ENCODE measurements at places on chromosomes 3 and 15. TPM values are rescaled to one million over a fixed set of nuclear protein-coding genes. Genes with fewer than 3 reads are reported as not detected.

DNA sequence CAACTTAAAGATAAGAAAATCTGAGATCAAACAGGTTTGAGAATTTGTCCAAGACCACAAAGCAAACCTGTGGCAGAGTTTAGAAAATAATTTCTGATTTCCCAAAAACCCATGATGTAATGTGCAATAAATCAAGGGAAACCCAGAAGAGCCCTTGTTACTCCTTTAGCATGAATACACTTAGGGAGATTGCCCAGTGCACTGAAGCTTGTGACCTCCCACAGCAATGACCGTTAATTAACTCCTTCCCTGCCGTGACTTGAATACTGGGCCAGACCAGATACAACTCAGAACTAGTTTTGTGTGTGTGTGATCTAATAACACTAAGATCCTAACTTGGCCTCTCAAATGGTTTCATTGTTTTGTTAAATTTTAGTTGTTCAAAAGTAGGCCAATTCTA lies 2.5 kb downstream of the PRKAR2A start:
- no peaks in the 10 kb centered on the region for H3K36me3 ChIP-seq
- DNase-seq = no peak
- peak overlapping the region; percentile 87 for H3K4me3 ChIP-seq
- no peaks in the 10 kb centered on the region for H3K27me3 ChIP-seq
- peak overlapping the region; percentile 9 for H3K27ac ChIP-seq

DNA sequence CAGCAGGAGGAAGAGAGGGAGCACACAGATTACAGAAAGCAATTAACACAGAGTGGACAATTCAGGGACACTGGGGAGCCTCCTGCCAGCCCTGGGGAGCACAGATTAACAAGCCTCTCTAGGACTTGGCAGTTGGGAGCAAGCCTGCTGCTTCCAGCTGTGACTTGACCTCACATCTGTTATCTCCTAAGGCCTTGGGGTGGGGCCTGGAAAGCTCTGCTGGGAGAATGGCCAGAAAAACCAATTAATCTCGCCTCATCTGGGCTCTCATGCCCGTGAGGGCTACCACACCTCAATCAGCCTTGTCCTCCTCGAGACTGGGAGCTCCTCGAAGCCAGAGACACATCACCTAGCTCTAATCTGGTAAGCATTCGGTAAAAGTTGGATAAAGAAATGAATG lies 39.1 kb downstream of the SEMA5B start:
- no peak overlapping the region for H3K4me3 ChIP-seq
- no peak for DNase-seq
- H3K4me1 ChIP-seq = no peaks in the 10 kb centered on the region
- peaks cover 74% of the 10 kb centered on the region for H3K27me3 ChIP-seq

- no peaks in the 10 kb centered on the region for H3K36me3 ChIP-seq
- no peak overlapping the region for H3K4me3 ChIP-seq
- peaks cover 22% of the 10 kb centered on the region for H3K4me1 ChIP-seq
- H3K27me3 ChIP-seq = no peaks in the 10 kb centered on the region
- DNase-seq = no peak
Measured at GRCh38 chr3:100893108-100893507, 100.1 kb downstream of the ABI3BP start.

- H3K4me3 ChIP-seq = no peak overlapping the region
- no peaks in the 10 kb centered on the region for H3K4me1 ChIP-seq
- H3K27ac ChIP-seq = no peak overlapping the region
- DNase-seq = no peak
- no peaks in the 10 kb centered on the region for H3K27me3 ChIP-seq
Measured at GRCh38 chr15:68203486-68203885, 1.6 kb downstream of the CALML4 start.

ISLR2 gene
- not detected for total RNA-seq

DNA sequence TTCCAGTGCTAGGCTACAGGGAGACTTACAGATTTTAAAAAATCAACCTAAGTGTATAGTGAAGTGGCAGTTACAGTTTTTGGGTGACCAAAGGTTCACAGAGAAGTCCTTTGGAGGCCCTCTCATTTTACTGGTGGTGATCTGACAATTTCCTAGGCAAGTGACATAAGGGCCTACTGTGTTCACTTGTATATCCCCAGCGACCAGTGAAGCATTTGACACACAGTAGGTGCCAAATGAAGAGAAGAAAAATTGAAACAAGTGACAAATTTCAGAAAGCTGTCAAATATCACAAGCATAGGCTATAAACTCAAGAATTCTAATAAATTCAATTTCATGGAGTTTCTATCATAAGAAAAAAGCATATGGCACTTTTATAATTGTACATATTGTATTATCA lies 89.5 kb downstream of the RPL22L1 start:
- no peak overlapping the region for H3K27ac ChIP-seq
- H3K36me3 ChIP-seq = no peaks in the 10 kb centered on the region
- peaks cover 3% of the 10 kb centered on the region for H3K4me1 ChIP-seq
- H3K4me3 ChIP-seq = no peak overlapping the region

GRCh38 chr3:149603126-149604074 lies 54.4 kb downstream of the WWTR1 start:
- H3K36me3 ChIP-seq = peaks cover 12% of the 10 kb centered on the region
- no peak overlapping the region for H3K4me3 ChIP-seq
- H3K27me3 ChIP-seq = no peaks in the 10 kb centered on the region

MST1 gene
- 18.2 TPM for total RNA-seq

ARGFX gene
- total RNA-seq = not detected

- no peaks in the 10 kb centered on the region for H3K4me1 ChIP-seq
- peaks cover 20% of the 10 kb centered on the region for H3K36me3 ChIP-seq
- DNase-seq = no peak
- no peak overlapping the region for H3K27ac ChIP-seq
- H3K27me3 ChIP-seq = no peaks in the 10 kb centered on the region
Measured at GRCh38 chr15:88512601-88513000, 33.9 kb downstream of the DET1 start.

DNA sequence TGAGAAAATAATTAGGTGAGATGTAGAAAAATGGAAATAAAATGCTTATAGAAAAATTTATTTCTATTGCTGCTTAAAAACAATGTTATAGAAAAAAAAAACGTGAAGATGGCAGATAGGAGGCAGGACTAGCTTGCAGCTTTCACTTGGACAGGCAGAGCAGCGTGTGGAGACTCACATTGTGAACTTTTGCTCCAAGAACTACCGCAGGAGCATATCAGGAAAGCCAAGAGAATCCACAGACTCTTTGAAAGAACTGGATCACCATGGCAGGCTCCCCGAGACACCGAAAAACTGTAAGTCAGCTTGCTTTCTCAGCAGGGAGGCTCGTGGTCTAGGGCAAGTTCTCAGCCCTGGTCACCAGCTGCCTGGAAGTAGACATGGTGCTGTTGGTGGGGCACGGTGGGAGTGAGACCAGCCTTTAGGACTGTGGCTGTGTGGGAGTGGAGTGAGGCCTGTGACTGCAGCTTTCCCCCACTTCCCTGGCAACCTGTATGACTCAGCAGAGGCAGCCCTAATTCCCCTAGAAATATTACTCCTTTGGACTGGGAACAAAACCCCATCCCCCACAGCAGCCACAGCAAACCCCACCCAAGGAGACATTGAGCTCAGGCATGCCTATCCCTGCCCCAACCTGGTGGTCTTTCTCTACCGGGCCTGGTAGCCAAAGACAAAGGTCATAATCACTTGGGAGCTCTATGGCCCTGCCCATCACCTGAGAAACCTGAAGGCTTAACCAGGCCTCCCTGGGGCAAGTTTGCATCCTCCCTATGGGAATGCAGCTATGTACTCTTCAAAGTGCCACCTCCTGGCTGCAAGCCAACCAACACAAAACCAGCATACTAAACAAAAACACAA lies 22.8 kb downstream of the STRIT1 start:
- peak; percentile 29 for DNase-seq
- peaks cover 8% of the 10 kb centered on the region for H3K4me1 ChIP-seq
- H3K4me3 ChIP-seq = no peak overlapping the region
- H3K36me3 ChIP-seq = no peaks in the 10 kb centered on the region
- H3K27ac ChIP-seq = no peak overlapping the region
- no peaks in the 10 kb centered on the region for H3K27me3 ChIP-seq

DNA sequence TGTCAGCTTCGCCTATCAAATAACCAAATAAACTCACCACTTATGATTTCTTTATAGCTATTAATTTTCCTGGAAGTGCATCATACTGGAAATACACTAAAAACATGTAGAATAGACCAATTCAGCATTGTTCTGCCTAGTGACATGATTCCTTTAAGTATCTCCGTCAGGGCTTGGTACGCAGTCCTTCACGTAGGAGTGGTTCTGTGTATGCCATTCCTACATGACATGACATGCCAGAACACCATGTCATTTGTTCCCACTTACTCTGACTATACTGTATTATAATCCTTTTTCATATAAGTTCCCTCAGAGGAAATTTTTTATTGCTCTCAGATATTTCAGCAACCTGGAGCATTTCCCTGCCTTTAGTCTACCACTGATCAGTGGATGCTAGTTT lies 230.7 kb upstream of the EPHA3 start:
- H3K4me3 ChIP-seq = no peak overlapping the region
- H3K27ac ChIP-seq = no peak overlapping the region
- H3K27me3 ChIP-seq = no peaks in the 10 kb centered on the region
- peaks cover 10% of the 10 kb centered on the region for H3K4me1 ChIP-seq

DNA sequence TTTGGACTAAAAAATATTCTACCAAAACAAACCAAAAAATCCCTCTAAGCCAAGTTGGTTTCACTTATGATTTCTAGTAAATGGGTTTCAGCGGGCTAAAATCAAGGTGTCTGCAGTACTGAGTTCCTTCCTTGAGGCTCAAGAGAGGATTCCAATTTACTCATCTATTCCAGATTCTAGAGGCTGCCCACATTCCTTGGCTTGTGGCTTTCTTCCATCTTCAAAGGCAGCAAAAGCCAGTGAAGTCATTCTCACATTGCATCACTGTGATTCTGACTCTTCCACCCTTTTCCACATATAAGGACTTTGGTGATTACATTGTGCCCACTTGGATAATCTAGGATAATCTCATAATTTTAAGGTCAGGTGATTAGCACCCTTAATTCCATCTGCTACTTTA lies 48.1 kb downstream of the DPPA2 start:
- peak; percentile 1 for DNase-seq
- H3K4me3 ChIP-seq = no peak overlapping the region
- no peak overlapping the region for H3K27ac ChIP-seq
- no peaks in the 10 kb centered on the region for H3K4me1 ChIP-seq
- no peaks in the 10 kb centered on the region for H3K27me3 ChIP-seq
- no peaks in the 10 kb centered on the region for H3K36me3 ChIP-seq

C15orf62 gene
- total RNA-seq = 0.52 TPM

DNA sequence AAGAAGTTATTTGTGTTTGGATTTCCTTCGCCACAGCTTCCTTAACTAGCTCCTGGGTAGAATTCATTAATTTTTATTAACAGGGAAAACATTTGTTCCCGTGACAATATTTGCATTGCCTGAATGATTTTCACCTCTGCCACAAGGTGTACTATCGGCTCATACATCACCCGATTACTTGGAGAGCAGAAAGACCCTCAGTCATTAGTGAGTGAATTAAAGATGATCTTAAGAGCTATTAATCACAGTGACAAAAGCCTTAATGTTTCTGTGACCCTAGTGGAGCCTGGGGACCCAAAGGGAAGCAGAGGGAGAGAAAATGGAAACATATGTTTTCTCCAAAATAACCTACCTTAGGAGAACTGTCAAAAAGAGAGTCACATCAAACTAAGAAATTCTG lies 228.3 kb downstream of the MECOM start:
- no peaks in the 10 kb centered on the region for H3K27me3 ChIP-seq
- no peak overlapping the region for H3K27ac ChIP-seq
- H3K36me3 ChIP-seq = no peaks in the 10 kb centered on the region
- DNase-seq = no peak
- H3K4me3 ChIP-seq = no peak overlapping the region

GRCh38 chr3:154684440-154684839 lies 254.4 kb upstream of the GPR149 start:
- H3K27ac ChIP-seq = no peak overlapping the region
- H3K4me1 ChIP-seq = peaks cover 6% of the 10 kb centered on the region
- DNase-seq = no peak
- no peaks in the 10 kb centered on the region for H3K27me3 ChIP-seq
- H3K4me3 ChIP-seq = no peak overlapping the region
